AG08396 (cell line): ENCODE measurements at places on chromosomes 5 and 9.

DNA sequence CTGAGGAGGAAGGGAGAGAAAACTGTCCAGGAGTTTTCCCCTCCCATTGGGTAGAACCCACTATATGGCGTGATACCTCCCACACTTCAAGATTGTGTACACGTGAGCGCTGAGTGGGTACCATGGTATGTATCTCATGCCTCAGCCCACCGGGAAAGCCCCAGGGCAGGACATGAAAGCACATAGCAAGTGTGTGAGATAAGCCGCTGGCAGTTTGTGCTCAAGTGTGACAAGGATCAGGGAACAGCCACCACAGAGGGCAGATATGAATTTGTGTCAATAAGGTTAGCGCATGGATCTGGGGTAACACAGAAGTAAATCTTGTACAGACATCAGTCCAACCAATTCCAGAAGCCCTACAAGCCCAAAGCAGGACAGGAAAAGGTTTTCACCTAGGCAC is 42.6 kb upstream of the NAA35 start:
- DNase-seq, result no peak

DNA sequence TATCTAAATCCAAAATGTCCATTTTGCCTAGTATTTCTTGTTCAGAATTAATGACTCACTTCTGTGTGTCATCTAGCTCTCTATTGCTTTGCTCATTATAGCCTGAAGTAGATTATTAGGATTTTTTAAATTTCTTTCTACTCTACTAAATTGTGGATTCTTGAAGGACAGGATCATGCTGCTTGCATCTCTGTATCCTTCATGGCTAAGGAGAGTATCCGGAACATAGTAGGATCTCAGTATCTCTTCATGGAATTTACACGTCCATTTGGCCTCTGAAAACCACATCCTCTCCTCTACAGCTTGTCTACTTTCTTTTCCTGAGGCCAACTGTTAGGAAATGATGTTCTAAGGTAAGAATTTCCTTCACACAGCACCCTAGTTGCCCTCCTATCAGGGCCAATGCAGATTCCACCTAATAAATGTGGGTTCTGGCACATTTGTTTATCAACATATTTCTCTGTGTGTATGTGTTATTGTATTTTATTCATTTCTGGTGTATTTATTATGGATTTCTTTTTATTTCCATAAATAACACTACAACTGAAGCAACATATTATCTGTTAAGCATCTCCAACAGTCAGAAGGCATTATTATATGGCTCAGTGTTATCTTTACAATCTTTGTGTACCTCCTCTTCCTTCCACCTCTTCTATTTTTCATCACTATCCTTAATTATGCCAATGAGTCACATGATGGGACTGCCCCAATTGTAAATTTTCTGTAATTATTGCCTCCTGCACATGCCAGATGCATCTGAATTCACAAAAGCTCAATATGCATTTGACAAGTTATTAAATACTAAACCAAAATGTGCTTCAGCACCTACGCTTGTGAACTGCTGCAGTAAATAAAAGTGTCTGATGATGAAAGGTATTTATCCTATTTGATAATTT is 557.8 kb upstream of the TLE4 start:
- DNase-seq, result no peak

DNA sequence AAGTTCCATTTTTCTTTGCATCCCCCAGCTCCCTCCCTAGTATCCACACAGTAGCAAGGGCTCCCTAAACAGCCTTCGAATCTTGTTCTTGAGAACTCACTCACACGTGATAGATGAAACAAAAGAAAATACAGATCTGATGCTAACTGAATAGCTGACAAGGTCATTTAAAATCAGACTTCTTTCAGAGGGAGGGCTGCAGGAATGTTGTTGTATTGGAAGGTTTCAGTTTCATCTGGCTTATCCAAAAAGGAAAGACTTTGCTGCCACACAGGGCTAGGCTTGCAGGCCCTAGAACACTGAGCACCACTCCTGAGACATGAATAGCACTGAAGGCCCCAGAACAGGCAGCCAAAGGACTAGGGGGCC is 3.2 kb downstream of the CD180 start:
- no peak for DNase-seq

DNA sequence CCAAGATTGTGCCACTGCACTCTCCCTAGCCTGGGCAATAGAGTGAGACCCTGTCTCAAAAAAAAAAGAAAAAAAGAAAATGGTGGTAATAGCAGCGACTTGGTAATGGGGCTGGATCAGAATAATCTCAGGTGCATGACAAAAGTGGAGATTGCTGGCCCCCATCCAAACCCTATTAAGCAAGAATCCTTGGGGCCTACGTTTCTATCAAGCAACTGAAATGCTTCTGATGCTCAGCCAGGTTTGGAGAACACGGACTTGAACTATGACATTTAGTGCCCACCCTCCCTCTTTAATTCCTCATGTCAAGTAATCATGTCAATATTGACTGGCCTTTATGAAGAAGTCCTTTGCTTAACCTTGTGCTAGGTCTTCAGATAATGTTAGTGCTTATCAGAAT is 6.6 kb downstream of the C5orf52 start:
- no peak for DNase-seq

DNA sequence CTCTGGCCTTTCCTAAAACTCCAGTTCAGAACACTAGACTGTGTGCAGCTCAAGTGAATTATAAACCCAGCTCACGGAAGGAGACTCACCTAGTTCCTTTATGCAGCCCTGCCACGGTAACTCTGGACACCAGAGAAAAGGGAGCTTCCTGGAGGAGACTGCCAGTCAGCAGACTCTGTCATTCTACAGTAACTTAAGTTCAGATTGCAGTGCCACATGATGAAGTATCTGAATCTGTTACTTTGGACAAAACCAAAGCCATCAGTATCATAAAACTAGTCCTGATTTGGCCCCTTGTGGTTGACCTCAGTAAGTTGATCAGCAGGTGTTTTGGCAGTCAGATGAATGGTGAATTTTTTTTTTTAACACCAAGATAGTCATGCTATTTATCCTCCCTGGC is 2.7 kb downstream of the MTRR start:
- DNase-seq, result no peak

DNA sequence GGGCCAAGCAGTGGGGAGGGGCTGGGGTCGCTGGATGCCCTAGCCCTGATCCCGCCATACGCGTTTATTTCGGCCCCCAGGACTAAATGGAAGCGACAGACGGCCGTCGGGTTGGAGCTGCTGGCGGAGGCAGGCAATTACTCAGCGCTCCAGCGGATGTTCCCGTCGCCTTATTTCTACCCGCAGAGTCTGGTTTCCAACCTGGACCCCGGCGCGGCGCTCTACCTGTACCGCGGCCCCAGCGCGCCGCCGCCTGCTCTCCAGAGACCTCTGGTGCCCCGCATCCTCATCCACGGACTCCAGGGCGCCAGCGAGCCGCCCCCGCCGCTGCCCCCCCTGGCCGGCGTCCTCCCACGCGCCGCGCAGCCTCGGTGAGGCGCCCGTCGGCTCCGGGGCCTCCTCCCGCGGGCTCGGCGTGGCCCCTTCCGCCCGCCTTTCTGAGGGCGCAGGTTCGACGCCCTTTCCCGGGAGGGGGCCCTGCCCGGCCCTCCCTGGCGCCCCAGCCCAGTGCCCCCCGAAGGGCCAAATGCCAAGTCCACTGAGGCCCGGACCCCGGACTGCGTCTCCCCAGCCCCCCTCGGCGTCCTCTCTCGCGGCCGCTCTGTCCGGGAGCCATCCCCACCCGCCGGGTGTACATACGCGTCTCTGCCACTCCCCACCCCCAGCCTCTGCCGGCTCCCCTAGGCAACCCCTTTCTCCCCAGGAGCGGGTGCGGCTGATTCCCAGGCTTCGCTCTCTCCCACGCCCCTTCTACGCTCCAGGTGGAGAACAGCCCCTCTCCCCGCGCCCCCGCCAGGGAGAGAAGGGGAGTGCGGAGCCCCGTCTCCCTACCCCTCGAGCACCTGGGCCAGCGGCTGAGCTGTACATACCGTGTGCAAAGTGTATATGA is 7.0 kb downstream of the BARHL1 start:
- DNase-seq, result no peak

DNA sequence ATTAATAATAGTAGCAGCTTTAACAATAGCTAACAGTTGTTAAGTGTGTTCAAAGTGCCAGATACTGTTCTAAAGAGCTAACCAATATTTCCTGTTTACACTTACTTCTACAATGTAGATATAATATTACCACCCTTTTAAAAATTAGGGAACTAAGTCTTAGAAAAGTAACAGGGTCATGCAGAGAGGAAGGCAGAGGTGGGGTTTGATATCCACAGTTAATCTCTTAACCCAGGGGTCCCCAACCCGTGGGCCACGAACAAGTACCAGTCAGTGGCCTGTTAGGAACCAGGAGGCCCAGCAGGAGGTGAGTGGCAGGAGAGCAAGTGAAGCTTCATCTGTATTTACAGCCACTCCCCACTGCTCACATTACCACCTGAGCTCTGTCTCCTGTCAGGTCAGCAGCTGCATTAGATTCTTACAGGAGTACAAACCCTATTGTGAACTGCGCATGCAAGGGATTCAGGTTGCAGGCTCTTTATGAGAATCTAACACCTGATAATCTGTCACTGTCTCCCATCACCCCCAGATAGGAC is 89.1 kb downstream of the ACTL7B start:
- DNase-seq, result no peak

DNA sequence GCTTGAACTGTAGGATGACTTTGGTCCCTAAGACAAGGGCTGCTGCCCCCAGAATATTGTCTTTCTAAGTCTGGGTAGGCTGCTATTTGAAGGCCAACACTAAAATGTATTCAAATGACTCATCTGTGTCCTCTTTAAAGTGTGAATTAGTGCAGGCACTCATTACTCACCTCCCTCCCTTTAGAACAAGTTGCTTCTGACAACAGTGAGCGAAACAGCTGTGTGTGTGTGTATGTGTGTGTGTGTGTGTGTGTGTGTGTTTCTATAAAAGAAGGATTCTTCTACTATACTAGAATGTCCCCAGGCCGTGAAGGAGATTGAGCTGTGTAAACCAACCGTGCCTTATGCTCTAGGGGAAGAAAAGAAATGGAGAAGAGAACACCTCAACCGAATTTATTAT is 1337.2 kb downstream of the PTPRD start:
- no peak for DNase-seq

DNA sequence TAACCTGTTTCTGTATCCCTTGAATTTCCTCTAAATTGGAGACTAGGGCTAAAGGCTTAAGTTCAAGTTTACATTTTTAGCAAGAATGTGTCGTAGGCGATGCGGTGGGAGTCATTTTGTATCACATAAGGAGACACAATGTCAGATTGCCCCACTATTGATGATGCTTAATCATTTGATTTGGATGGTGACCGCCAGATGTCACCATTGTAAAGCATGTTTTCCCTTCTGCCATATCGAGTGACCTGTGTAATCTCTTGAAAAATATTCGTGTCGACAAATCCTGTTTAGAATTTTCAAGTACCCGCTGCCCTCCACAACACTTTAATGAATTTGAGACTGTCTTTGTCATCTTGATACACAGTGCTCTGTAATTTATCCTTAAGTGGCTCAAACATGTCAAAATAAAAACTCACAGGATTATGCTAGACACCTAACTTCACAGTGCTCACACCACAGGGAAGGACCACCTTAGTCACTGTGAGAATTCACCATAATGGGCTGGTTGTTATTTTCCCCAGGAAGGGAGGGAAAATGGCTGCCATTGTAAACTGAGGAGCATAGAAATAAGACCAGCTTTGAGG is 34.5 kb upstream of the SLC46A2 start:
- peak; percentile 28 for DNase-seq

- DNase-seq, result no peak
Observed at GRCh38 chr5:133728475-133728874, 116.1 kb upstream of the FSTL4 start.

GRCh38 chr5:172402531-172403188 is 51.7 kb downstream of the SH3PXD2B start:
- no peak for DNase-seq

GRCh38 chr9:78664370-78664769 is 367.4 kb downstream of the PSAT1 start:
- no peak for DNase-seq

GRCh38 chr5:14672484-14673394 is 8.2 kb downstream of the OTULIN start:
- peak; percentile 25 for DNase-seq

- DNase-seq, result no peak
Observed at GRCh38 chr5:122220511-122220910, 91.2 kb downstream of the ZNF474 start.

DNA sequence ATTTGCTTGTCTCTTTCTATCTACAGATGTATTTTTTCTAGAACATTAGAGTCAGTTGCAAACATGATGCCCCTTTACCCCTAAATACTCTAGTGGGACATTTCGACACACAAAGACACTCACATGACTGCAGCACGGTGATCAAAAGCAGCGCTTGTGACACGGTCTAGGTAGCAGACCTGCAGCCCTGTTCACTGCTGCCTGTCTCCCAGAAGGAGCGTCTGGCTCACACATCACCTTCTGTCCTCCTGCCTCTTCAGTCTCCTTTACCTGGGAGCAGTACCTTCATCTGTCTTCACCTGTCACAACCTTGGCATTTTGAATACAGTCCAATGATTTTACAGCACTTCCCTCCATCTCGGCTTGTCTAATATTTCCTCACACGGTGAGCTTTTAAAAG is 51.9 kb upstream of the SH3PXD2B start:
- DNase-seq, result no peak

DNA sequence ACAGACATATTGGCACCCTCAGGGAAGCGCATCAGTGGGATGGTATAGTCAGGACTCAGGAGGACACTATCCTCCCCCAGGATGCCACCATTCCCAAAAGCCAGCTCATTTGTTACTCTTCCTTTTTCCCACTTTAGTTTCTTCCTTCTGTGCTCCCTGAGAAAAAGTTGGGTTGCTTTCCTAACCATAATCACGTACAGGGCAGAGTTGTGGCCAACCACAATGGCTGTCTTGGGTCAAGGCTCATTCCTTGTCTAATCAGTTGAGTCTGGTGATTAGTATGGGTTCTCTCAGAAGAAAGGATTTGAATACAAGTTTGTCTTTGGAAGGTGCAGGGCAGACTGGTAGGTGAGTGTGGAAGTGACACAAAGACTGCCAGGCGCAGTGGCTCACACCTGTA is 26.6 kb upstream of the ATP6V1G1 start:
- no peak for DNase-seq

DNA sequence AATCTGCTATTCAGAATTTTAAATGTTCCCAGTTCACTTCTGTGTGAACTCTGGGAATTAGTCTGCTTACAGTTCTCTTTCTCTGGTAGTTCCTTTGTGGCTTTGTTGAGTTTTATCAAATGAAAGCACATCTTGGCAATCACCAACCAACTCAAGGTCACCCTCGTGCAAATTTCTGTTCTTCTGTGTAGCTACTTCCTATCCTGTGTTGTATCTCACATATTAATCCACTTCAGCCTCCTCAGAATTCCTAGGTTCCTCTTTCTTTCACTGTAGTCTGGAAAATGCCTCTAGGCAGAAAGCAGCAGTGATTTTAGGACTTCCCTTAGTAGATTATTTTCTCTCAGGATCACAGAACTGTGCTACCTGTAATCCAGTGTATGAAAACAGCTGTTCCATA is 100.3 kb downstream of the AUH start:
- no peak for DNase-seq

GRCh38 chr9:134688661-134689320 is 47.2 kb downstream of the COL5A1 start:
- no peak for DNase-seq

GRCh38 chr9:109035684-109036423 is 22.6 kb upstream of the CTNNAL1 start:
- peak; percentile 61 for DNase-seq
